ENCODE measurements at places on chromosomes 2 and 18.

DNA sequence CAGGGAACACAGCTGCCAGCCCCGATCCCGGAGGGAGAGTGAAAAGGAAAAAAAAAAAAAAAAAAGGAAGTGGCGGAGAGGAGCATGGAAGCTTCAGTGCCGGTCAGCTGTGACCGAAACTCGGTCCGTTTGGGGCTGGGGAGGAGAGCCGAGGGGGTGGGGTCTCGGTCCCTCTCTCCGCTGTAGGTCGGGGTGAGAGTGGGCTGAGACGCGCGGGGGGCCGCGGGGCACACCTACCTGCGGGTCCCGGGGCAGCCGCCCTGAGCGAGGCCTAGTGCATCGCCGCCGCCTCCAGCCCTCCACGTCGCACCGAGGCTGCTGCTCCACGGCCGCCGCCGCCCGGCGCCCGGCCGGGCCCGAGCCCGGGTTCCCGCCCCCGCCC lies 536 bp downstream of the VPS54 start:
- DNase-seq = peak; percentile 55

DNA sequence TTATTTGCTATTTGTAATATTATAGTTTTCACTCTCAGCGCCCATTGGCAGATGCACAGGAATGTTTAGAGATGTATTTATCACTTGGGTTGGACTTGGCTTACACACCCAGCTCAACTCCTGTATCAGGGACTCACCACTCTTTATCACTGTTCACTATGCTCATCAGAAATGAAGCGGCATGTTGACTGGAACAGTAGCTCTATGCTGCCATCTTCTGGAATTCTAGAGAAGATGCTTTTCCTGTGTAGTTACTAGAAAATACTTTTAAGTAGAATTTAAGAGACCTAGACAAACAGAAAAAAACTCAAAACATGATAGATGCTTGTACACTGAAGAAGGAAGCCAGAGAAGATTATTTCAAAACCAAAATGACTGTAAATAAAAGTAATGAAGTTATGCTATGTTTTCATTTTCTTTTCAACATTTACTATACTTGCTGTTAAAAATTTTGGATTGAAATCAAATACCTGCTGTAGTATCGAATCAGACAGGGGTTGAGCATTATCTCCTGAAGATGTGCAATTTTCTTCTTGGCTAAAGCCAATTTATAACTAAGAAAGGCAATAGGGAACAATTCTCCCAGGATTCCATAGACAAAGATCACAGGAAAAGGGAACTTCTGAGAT lies 47.4 kb upstream of the NXPH2 start:
- peak; percentile 80 for DNase-seq

DNA sequence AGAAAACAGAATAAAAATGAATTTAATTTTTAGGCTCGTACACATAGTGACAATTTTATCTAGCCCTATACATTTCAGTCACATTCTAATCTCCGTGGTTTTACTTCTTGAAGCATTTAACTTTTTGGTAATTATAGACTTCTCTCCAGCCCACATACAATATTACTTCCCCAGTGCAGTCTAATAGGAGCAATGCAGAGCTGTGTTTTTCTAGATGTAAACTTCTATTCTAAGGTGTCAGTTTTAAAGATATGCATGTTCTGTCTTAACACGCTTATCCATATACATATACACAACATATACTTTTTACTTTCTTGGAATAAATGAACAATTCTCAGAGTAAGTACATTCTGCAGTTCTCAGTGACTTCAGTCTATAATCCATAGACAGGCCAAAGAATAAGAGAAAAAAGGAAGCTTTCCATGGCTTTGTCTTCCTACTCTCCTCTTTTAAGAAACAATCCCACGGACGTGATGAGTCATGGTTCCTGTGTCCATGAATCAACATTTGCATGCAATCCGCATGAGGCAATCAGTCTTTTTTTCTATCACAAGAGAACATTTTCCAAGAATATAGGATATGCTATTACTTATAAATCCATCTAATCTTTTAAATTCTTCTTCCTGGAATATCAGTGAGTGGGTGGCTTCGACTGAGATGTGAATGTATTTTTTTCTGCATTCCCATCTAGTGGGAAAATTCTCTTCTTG lies 42.8 kb downstream of the CCDC102B start:
- DNase-seq = peak; percentile 9

- DNase-seq = peak; percentile 97
These were observed 839 bp upstream of the GPR148 start for GRCh38 chr2:130728007-130728454.

DNA sequence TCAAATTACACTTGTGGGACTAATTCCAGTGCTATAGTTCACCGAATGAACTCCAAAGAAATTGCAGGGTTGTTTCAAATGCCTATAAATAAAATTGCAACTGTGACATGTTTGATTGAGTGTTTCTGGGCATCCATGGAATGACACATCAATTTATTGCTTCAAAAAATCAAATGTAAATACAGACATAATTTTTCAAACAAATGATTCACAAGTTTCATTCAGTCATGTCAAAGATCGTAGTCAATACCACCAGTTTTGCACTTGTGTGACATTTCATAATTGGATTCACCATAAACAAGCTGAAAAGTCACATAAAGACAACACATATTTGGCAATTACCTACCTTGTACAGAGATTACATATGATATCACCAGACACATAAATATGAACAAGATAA lies 350.8 kb downstream of the CDH2 start:
- DNase-seq = no peak

DNA sequence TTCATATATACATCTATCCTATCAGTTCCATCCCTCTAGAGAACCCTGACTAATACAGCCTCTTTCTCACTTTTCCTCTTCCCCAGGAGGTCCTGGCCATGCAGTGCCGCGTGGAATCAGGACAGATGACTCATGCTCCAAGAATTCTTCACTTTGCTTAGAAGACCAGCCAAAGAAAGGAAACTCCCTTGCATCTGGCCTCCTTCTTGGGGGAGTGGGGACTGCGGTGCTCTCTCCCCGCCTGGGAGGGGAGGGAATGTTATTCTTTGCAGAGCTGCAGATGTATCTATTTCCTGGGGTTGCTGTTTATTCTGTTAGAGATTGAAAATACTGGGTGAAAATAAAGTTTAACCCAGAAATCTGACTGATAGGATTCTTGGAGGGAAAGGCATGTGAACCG lies 111.5 kb upstream of the SH3BP4 start:
- no peak for DNase-seq
